ENCODE measurements at places on chromosomes 3 and 15. TPM values are rescaled to one million over a fixed set of nuclear protein-coding genes. Genes with fewer than 3 reads are reported as not detected.

GRCh38 chr3:141478139-141478538 lies 8.7 kb upstream of the RASA2 start:
- DNase-seq, result no peak

- no peak for DNase-seq
These were observed 149.9 kb upstream of the LRTM1 start for GRCh38 chr3:55077726-55078125.

DNA sequence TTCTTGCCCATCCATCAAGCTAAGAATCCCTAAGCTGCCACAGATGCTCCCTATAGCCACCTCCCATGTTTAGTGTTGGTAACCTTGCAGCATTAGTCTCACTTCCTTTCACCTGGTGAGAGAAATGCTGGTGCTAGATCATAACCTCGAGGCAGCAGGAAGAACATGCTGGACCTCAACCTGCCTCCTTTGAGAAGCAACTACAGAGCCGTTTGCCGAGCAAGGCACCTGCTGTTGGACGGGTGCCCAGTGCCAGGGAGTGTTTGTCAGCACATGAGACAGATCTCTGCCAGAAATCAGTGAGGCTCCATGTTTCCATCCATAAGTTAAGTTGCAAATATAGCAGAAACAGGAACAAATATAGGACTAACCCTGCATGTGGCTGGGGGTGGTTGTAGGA lies 955.7 kb downstream of the TUSC7 start:
- DNase-seq, result no peak

GRCh38 chr3:81291586-81291985 lies 469.9 kb downstream of the GBE1 start:
- DNase-seq, result no peak

- no peak for DNase-seq
These were observed 86.7 kb downstream of the MAGI1 start for GRCh38 chr3:65951836-65952505.

DNA sequence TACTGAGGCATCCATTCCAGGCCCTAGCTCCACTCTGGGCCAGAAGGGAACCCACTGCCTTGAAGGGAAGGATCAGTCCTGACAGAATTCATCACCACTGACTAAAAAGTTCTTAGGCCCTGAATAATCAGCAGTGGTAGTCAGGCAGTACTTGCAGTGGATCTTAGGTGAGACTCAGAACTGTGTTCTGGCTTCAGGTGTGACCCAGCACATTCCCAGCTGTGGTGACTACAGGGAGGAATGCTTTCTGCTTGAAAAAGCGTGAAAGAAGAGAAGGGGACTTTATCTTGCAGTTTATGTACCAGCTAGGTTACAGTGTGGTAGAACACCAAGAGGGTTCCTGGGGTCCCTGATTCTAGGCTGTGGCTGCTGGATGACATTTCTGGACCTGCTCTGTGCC lies 24.9 kb upstream of the AADACL2 start:
- DNase-seq, result no peak

DNA sequence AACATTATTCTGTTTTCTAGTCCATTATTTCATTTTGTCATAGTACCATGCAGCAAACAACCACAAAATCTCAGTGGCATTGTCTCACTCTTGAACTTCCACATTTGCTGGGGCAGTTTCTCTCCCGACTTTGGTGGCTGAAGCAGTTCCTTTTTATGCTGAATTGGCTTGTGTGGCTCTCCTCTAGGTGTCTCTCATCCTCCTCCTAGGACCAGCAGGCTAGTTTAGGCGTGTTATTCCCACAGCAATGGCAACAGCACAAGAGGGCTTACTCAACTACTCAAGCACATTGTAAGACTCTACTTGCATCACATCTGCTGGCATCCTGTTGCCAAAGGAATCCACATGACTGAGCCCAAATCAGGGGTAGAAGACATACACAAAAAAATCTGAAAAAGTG lies 201.8 kb upstream of the KCNH8 start:
- no peak for DNase-seq

DNA sequence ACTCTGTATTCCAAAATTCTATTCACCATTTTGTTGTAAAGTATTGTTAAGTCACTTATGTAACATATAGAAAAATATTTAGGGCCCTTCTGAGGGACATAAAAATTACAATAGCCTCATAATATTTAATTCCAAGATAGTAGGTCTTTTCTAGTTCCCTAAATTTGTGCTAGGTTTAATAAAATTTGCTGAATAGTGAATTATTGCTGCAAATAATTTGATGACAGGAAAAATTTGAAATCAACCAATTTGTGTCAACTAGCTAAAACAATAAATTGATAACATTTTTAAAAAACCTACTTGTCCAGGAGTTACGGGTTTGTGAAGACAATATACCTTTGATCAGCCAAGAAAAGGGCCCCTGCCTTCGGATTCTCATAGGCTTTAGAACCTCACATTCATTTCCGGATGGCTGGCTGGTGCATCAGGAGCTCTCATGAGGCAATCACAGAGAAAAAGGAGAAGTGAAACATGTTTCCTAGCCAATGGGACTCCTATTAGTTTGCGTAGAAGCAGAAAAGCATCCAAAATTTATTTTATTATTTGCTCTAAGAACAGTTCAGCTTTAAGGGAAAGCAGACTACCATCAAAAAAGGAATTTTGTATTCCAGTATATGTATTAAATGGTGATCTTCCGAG lies 177.2 kb downstream of the LRRC3B start:
- DNase-seq, result no peak

- no peak for DNase-seq
These were observed 46.8 kb downstream of the CHDH start for GRCh38 chr3:53799338-53799865.

DNA sequence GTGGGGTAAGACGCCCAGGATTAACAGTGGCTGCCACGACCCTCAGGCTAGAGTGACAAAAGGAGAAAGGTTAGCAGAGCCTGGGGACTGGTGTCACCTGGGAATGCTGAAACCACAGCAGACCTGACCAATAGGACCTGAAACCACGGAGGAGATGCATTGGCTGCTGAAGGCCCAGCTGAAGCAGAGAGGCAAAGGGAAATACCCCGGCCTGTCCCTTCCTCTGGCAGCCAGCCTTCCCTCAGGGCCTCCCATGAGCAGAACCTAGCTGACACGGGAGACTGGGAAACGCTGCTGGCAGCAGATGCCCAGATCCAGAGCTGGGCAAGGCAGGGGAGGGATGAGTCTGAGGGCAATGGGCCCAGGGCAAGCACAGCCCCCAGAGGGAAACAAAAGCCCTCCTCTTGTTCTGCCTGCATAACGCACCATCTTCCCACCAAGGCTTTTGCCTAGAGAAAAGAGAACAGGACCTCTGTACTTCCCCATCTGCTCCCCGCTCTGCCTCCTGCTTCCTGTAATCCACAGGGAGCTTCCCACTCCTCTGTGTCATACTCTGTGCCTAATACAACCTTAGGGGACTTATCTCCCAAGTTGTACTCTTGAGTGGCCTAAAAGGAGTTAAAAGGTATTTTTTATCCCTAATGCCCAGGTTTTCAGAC lies 216.2 kb downstream of the ABHD5 start:
- DNase-seq, result no peak

The TIGIT gene
- 0.06 TPM for polyA plus RNA-seq

The TMEM212 gene
- polyA plus RNA-seq, result 0.06 TPM

The RTP1 gene
- polyA plus RNA-seq, result not detected

The FGD5 gene
- 20.2 TPM for polyA plus RNA-seq

The CFAP91 gene
- polyA plus RNA-seq, result 34.8 TPM

The HRG gene
- 3.5 TPM for polyA plus RNA-seq

The ARHGEF26 gene
- polyA plus RNA-seq, result 13.4 TPM

Measured in renal pelvis (tissue), 12 donors.